GM04503 (cell line): ENCODE measurements at places on chromosomes 4 and X.

- DNase-seq = peak; percentile 95
These were observed 40.9 kb downstream of the SEPTIN11 start for GRCh38 chr4:76990288-76991080.

- no peak for DNase-seq
These were observed 251.8 kb upstream of the FTHL17 start for GRCh38 chrX:31323658-31324057.

DNA sequence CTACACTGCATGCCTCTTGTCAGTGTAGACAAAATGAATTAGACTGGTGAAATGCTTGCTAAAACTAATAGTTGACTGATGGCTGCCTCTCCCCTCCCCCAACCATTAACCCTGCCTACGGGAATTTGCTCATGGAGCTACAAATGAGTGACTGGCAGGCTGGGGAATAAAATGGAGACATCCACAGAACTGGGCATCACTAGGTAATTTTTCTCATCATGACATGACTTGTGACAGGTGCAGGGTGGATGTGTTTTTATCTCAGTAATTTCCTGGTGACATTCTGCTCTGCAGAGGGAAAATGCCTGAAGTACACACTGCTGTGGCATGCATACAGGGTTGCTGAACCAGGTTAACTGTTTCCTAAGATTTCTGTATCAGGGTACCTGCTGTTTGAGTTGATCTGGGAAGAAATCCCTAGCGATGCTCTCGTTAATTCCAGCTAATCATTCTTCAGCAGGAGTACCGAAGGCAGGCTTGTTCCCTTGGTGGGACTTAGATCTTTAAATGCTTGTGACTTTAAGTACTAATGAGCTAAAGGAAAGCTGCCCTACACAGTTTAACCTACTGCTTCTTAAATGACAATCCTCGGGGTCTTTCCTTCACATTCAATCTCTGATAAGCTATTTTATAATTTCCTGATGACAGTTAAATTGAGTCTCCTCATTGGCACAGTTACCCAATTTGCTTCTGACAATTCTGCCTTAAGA, 376.3 kb upstream of the LCORL start:
- DNase-seq = no peak

GRCh38 chrX:138711399-138712347, at the start of gene FGF13:
TSS of gene FGF13 (minus strand) at chrX:138711717. CDS start at chrX:138711003, 714 bp downstream.
- DNase-seq = no peak

- no peak for DNase-seq
These were observed 71.4 kb upstream of the ETNPPL start for GRCh38 chr4:108834166-108834834.

- DNase-seq = peak; percentile 16
These were observed 1.1 kb downstream of the GAB1 start for GRCh38 chr4:143337600-143338287.

DNA sequence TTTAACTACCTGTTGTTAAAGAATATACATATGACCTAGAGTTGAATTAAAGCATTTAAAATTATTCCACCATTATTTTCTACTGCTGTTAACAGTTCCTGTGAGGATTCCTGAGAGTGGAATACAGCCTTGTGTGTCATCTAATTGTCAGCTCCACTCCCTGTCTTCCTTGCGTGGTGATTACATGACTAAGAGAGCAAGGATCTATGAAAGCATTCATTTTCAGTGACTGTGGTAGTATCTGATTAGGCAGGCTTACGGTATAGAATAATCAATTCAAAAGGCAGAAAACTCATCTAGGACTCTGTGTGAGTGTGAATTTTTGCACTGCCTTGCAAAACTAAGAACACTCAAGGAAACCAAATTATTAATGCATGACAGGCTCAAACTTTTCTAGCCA, 577.8 kb downstream of the SH3BGRL start:
- no peak for DNase-seq

DNA sequence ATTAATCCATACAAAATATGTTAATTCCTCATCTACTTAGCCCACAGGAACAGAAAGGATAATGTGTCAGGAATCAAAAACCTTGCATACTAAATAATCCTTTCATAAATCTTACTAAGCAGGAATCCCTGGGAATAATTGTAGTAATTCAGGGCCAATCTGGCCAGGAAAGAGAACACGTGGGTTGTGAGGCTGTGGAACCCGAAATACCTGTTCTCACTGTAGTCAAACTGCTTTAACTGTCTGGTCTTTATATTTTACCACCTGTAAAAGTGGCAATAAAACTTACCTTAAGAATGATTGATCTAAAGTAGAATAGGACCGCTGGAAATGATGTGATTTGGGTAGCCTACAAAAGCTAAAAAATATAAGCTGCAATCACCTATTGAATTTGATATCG, 1620.9 kb downstream of the STIM2 start:
- DNase-seq = no peak

GRCh38 chr4:568962-569361, 7.1 kb downstream of the TMEM271 start:
- no peak for DNase-seq

DNA sequence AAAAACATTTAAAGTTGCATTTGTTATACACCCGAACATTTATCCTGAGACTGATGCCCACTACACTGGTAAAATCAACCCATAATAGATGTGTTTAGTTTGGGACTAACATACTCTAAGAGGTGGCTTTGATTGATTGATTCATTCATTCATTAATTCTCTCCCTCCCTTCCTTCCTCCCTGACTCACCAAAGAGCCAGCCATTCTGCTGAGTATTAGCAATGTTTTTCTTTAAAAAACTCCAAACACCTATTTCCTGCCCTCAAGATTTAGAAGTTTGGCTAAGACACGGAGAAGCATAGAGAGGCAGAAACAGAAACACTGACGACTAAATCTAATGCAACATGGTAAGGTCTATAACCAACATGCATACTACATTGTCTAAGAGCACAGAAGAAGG, 88.9 kb downstream of the RASL11B start:
- DNase-seq = no peak

DNA sequence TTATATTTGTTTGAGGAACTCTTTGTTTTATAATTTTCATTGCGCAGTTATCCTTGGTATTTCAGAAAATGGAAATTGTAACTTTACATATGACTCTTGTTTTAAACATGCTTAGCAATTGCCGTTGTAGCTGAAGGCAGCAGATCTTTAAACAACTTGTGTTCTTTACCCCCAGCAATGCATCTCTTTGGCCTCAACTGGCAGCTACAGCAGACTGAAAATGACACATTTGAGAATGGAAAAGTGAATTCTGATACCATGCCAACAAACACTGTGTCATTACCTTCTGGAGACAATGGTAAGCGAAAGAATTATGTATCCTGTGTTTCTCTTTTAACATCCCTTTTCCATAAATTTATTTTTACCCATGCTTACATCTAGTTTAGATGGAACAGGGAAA, 263.6 kb downstream of the DCTD start:
- DNase-seq = no peak

GRCh38 chr4:948936-949300, 16.7 kb downstream of the TMEM175 start:
- no peak for DNase-seq

DNA sequence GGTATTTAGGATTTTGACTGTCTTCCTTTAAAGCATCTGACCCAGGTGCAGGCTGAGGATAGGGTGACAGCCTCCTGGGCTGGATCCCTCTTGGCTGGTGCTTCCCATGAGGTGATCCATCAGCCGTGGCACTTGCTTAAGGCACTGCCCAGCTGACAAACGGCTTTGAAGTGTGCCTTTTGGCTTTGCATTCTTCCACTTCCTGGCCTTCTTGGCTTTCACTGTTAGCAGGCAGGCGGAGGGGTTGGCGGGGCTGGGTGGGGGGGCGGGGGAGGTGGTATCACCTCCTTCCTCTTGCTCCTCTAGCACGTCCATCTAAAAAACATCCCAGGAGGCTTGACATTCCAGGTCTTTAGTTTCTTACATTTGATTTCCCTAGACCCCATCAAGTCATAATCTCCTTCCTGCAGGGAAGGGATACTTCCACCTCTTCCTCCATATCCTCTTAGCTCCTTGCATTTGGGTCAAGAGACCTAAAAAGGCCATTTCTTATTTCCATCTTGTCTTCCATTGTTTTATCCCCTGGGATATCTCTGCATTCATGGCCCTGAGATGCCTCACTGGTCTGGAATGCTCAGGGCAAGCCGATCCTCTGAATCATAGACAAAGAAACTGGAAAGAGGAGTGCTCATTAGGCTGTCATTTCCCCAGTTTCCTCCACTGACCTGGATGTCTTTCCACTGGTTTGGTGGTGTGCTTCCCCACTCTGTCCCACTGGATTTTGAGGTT, 11.3 kb upstream of the APLN start:
- peak; percentile 59 for DNase-seq

- no peak for DNase-seq
These were observed 221.1 kb upstream of the ITM2A start for GRCh38 chrX:79588233-79588632.

- DNase-seq = no peak
These were observed 36.8 kb downstream of the LRP2BP start for GRCh38 chr4:185358959-185359358.
